SW 1271 (cell line): ENCODE measurements at places on chromosomes 16 and 17.
A peak's percentile ranks its signal among the peaks of the same experiment; 100 is the strongest.

GRCh38 chr17:17224137-17224536, 12.8 kb downstream of the FLCN start:
- no peak for DNase-seq

GRCh38 chr17:48791128-48792032, 25.6 kb downstream of the TTLL6 start:
- DNase-seq = peak; percentile 68

GRCh38 chr16:65547772-65548446, 426.0 kb upstream of the CDH11 start:
- DNase-seq = no peak

DNA sequence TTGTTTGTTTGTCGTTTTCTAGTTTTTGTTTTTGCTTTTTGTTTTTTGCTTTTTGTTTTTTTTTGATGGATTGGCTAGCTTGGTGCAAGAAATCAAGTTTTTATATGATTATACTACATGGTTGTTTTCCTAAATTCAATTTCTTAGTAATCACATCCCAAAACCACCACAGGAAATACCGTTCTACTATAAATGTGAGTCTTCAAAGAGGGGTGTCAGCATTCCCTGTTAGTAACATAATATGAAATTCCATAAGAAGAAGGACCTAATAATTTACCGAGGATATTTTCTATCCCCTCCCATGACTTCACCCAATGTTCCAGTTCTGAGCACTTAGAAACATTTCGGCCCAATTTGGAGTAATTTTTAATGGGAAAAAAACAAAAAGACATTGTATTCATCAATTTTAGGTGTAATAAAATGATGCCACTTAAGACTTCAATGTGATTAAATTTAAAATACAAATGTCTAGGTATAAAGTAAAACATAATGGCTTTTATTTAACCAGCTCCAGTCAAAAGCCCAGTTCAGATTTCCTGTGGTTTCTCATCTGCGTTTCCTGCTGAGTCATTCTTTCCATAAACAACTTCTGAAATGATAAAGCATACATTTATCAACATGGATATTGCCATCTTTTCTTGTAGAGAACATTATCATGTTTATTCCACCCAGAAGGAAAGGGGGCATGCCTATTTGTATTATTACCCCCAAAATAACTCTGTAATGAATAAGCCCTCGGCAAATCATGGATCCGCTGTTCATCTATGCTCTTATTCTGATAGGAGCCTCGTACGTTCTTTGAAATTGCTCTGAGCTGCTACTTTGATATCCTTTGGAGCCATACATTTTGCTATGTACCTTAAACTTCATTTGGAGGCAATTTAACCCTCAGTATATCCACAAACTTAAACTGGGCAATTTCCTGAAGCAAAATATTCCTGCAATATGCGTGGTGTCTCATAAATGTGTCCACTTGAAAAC, 28.1 kb downstream of the HSBP1 start:
- DNase-seq = peak; percentile 50

DNA sequence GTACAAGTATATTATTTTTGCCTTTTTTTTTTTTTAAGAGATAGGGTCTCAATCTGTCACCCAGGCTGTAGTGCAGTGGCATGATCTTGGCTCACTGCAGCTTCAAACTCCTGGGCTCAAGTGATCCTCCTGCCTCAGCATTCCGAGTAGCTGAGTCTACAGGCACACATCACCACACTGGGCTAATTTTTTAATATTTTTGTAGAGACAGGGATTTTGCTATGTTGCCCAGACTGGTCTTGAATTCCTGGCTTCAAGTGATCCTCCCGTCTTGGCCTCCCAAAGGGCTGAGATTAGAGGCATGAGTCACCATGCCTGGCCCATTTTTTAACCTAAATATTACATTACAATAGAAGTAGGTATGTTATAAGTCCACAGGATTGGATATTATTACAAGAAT, 3.2 kb downstream of the TERB1 start:
- DNase-seq = no peak
